NCI-H748 treated with DMSO at 0.1 percent for 48 hours (cell line): ENCODE measurements at places on chromosomes 5 and 9.

DNA sequence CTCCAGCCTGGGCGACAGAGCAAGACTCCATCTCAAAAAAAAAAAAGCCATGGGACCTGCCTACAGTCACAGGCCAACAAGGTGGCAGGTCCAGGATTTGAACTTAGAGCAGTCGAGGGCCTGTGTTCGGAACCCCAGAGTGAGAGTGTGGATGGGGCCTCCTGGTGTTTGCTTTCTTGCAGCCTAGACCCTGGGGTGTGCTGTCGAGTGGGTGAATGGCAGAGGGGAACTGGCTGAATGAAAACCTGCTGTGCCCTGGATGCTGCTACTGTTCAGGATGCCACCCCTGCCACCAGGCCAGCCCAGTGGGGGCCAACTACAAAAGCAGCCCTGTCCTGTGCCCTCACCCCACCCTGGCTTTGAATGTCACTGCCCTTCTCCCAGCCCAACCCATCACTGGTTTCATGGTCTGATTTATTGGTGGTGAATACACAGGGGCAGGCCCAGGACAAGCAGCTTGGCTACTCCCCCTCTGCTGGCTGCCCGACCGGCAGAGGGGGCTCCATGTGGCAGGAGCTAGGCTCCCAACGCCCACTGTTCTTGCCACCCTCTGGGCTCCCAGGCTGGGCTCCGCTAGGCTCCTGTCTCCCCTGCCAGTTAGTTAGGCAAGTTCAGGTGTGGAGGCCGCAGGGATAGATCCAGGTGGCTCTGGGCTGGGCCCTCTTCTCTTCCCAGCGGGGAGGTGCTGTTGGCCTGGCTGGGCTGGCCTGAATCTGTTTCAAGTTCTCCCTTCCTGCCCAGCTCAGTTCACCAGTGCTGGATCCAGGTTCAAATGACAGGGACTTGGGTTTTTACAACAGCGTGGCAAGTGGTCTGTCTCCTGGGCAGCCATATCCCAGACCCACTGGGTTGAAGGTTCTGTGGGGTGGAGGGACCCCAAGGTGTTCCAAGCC lies 12.2 kb downstream of the FPGS start:
- DNase-seq = no peak

- no peak for DNase-seq
Measured at GRCh38 chr9:69279084-69279731, 45.8 kb upstream of the ENTREP1 start.

- DNase-seq = no peak
Measured at GRCh38 chr5:79853676-79854418, 137.2 kb downstream of the MTX3 start.

DNA sequence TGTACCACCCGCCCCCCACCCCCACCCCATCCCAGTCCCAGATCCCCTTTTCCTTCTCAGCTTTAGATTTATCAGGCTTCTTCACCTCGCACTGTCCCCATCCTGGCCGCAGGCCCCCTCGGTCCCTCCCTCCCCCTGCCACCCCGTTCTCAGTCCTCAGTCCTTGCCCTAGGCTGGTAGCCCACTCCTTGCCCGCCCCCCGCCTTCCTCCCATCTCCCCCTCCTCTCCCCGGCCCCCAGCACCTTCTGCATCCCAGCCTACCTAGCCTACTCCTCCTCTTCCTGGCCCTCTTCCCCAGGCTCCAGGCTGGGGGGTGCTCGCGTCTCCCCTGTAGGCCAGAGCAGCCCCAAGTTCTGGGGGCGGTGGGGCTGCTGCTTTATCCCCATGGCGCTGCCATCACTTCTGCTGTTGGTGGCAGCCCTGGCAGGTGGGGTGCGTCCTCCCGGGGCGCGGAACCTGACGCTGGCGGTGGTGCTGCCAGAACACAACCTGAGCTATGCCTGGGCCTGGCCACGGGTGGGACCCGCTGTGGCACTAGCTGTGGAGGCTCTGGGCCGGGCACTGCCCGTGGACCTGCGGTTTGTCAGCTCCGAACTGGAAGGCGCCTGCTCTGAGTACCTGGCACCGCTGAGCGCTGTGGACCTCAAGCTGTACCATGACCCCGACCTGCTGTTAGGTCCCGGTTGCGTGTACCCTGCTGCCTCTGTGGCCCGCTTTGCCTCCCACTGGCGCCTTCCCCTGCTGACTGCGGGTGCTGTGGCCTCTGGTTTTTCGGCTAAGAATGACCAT lies 828 bp downstream of the NPR2 start:
- no peak for DNase-seq

- DNase-seq = no peak
Measured at GRCh38 chr5:135428586-135428985, 18.6 kb downstream of the DCANP1 start.

GRCh38 chr5:93307557-93307956 lies 273.5 kb downstream of the NR2F1-AS1 start:
- no peak for DNase-seq

- DNase-seq = no peak
Measured at GRCh38 chr9:123418052-123418430, 62.0 kb downstream of the CRB2 start.

GRCh38 chr9:96331236-96331947 lies 29.4 kb upstream of the HSD17B3 start:
- DNase-seq = no peak

GRCh38 chr5:147417135-147417813 lies 92.6 kb downstream of the DPYSL3 start:
- no peak for DNase-seq

- DNase-seq = no peak
Measured at GRCh38 chr9:101626295-101626694, 31.5 kb upstream of the PPP3R2 start.

- no peak for DNase-seq
Measured at GRCh38 chr9:27065288-27065687, 43.7 kb upstream of the TEK start.

GRCh38 chr5:107835096-107835495 lies 164.4 kb upstream of the EFNA5 start:
- DNase-seq = no peak

DNA sequence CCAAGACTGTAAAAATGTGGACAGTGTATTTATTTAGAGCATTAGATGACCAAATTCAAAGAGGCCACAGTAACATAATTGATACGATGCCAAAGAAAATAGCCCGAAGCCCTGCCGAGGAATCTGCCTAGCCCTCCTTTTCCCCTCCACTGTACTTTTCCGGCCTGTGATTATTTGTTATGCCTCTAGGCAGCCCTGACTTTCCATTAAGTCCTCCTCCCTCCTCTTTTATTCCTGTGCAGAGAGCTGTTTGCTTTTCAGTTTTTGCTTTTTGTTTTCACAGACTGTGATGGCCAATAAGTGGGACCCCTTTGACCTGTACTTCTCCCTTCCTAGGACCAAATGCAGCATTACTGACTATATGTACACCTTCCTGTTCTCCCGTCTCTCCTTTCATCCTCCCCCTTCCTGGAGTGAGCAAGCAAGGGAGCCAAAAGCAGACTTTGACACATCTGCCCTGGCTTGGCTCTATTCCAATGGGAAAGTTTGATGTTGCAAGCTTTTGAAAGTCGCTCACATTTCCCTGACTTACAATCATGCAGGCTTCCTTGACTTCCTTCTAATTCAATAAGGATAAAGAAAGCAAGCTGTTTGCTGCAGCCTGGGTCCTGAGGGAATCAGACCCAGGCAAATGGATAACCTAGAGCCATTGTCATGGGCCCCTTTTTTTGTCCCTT lies 76.1 kb downstream of the NREP start:
- DNase-seq = peak; percentile 97

DNA sequence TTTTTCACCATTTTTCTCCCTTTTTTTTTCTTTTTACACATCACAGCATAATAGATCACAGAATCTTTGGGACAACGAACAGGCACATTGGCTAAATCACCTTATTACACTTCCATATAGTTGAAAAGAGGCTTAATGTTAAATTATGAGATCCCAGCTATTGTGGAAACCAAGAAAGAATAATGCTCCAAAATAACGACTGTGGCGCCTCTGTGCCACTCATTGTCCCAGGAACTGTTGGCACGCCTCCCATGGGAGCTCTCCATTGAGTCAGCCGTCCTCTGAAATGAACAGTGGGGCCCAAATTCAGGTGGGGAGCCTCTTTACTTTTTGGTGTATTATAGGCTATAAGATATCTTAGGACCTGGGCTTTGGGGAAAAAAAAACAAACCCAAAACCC lies 82.2 kb upstream of the NFIB start:
- DNase-seq = no peak

DNA sequence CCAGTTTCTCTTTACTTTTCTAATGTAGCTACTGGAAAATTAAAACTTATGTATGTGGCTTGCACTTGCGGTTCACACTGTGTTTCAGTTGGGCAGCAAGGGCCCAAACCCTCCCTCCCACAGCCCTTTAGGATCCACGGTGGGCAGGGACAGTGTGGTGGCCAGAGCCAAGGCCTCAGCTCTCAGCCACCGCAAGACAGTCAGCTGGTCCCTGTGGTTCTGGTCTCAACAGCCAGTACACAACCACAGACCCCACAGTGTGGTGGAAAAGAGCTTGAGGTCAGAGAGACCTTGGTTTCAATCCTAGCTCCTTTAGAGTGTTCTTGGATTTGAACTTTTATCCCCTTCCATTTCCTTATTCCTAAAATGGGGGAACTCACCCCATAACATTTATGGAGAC lies 153.0 kb upstream of the SMIM23 start:
- no peak for DNase-seq

GRCh38 chr5:9182899-9183695 lies 362.8 kb downstream of the SEMA5A start:
- DNase-seq = no peak

DNA sequence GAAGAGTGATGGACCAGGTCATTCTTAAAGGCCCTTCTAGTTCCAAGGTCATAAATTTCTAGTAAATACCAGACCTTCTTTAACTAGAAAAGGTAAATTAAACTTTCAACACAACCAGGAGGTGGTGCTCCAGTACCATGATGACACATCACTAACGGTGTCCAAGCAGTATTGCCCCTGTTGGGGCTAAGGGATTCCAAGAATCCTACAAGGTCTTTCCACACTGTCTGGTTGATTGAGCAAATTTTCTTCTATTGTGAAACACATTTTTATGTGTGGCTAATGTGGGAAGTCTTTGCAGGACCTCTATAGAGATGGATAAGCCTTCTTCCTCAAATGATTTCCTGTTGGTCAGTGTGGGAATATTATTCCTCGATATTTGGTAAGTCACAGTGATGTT lies 459.6 kb upstream of the PAPPA start:
- DNase-seq = peak; percentile 10

GRCh38 chr9:127931092-127931881 lies 710 bp upstream of the PIP5KL1 start:
- peak; percentile 22 for DNase-seq

DNA sequence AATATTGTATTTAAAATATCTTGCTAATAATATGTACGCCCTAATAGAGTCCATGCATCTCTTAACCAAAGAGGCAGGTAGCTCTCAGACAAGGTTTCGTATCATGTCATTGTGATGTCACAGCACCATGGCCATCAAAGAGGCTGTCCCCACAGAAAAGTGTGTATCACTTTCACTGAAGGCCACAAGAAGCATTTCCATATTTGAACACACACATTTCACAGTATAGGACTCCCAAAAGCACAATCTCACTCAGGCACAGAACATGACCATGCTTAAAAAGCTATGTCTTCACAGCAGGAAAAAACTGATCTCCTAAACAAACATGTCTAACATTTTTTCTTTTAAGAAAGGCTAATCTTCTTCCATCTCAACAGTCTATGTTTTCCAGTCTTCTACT lies 133.8 kb downstream of the DENND1A start:
- no peak for DNase-seq

DNA sequence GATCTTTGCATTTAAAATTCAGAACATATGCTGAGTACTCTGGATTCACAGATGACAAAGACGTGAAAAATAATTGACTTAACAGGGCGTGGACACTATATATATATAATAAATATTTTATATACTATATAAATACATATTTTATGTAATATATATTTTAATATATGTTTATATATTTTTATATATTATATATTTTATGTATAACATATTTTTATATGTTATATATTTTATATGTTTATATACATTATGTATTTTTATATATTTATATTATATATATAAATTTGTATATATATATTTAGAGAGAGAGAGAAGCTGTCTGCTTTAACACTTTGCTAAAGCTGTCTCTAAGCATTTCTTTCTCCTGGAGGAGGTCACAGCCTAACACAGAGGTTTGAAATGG lies 113.1 kb downstream of the INIP start:
- DNase-seq = no peak

GRCh38 chr5:26582350-26583045 lies 455.9 kb downstream of the CDH9 start:
- DNase-seq = no peak

DNA sequence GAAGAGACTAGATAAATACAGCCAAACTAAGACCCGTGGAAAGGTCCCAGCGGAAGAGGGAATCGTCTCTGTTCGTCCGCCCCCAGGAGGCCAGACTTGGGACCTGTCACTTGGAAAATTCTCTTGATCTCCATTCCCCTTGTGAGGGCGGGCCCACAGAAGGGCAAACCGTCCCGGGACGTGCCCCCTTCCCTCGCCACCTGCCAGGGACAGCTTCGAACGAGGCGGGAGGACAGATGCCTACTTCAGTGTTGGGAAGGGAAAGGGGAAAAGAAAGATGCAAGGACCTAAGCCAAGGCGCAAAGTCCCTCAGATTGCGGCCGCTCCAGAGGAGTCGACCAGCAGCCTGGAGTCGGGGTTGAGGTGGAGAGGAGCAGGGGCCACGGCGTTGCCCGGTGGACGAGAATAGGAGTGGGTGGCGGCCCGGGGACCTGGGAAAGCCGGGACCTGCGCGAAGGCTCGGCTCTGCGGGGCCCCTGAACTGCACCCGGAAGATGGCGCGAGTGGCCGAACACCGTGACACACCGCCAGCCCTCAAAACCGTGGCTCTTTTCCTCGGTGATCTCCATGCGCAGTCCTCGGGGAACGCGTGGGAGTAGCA lies 4.4 kb upstream of the EBF1 start:
- no peak for DNase-seq

GRCh38 chr9:83219154-83219923 lies 156.4 kb upstream of the RASEF start:
- peak; percentile 91 for DNase-seq

- peak; percentile 5 for DNase-seq
Measured at GRCh38 chr9:129584136-129584535, 36.8 kb downstream of the C9orf50 start.

- no peak for DNase-seq
Measured at GRCh38 chr9:69420611-69421270, 95.7 kb downstream of the ENTREP1 start.

GRCh38 chr5:89758146-89758545 lies 651.4 kb downstream of the CETN3 start:
- no peak for DNase-seq

DNA sequence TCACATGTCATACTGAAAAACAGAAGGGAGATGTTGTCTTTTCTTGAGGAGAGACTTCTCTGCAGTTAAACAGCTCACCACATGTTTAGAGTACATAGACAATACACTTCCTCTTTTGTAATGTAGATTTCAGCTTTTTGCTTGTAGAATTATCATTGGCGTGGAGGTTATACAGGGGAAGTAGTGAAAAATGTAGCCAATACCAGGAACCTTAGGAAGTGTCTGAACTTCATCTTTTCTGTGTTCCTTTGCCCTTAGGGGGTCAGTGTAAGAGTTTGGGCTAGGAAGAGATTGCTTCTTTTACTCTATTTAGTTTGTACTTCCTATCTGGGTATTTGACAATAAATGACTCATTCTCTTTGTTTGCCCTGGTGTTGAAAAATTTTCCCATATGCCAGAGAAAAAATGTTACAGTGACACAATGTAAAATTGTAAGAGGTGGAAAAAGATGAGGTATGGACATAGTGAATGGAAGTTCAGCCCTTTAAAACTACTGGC lies 21.0 kb upstream of the CDKN2B start:
- DNase-seq = no peak
